ENCODE measurements at places on chromosomes 1 and 21. TPM values are rescaled to one million over a fixed set of nuclear protein-coding genes. Genes with fewer than 3 reads are reported as not detected.

The ITLN2 gene
- total RNA-seq, result not detected

The PADI6 gene
- total RNA-seq, result not detected

The RAB7B gene
- not detected for total RNA-seq

The APCS gene
- total RNA-seq, result not detected

The DMRTA2 gene
- not detected for total RNA-seq

The PRKACB gene
- total RNA-seq, result 25.3 TPM

The COL9A2 gene
- total RNA-seq, result 0.16 TPM

The CELA3B gene
- total RNA-seq, result not detected

The TAS1R3 gene
- 0.32 TPM for total RNA-seq

The PLD5 gene
- not detected for total RNA-seq

The GPATCH2 gene
- total RNA-seq, result 8.7 TPM

The GUCA2B gene
- total RNA-seq, result not detected

The RERE gene
- 45.5 TPM for total RNA-seq

The KRTAP19-3 gene
- total RNA-seq, result not detected

The CBR3 gene
- 4.0 TPM for total RNA-seq

The IQGAP3 gene
- 21.5 TPM for total RNA-seq

The TRAF3IP3 gene
- not detected for total RNA-seq

The PLEKHA6 gene
- total RNA-seq, result 4.3 TPM

The RNU1-4 gene
- 6,751 TPM for total RNA-seq

The AMY1A gene
- not detected for total RNA-seq

The CD48 gene
- total RNA-seq, result not detected

The P3H1 gene
- total RNA-seq, result 129 TPM

The MEX3A gene
- total RNA-seq, result 12.2 TPM

The ACTL8 gene
- not detected for total RNA-seq

The NPPB gene
- total RNA-seq, result not detected

The SPRR2G gene
- not detected for total RNA-seq

The KCNH1 gene
- not detected for total RNA-seq

The CD84 gene
- not detected for total RNA-seq

The GBP5 gene
- 0.94 TPM for total RNA-seq

The SLC9C2 gene
- under 0.01 TPM for total RNA-seq

The ECM1 gene
- 0.16 TPM for total RNA-seq

The ANKRD35 gene
- total RNA-seq, result 0.06 TPM

The SCCPDH gene
- total RNA-seq, result 30.4 TPM

The LCE2B gene
- not detected for total RNA-seq

The GJA8 gene
- total RNA-seq, result not detected

The RCAN1 gene
- 47.9 TPM for total RNA-seq

The PIGC gene
- 11.1 TPM for total RNA-seq

The HSPB7 gene
- not detected for total RNA-seq

The CFAP57 gene
- total RNA-seq, result 0.16 TPM

The NOS1AP gene
- 0.16 TPM for total RNA-seq

The C1orf21 gene
- 16.4 TPM for total RNA-seq

The DCST2 gene
- 0.13 TPM for total RNA-seq

The LCE2C gene
- not detected for total RNA-seq

The CELF3 gene
- total RNA-seq, result not detected

The BNIPL gene
- 0.57 TPM for total RNA-seq

The MASP2 gene
- total RNA-seq, result not detected

The DDAH1 gene
- 50.1 TPM for total RNA-seq

The SLX9 gene
- 25.5 TPM for total RNA-seq

The BSND gene
- total RNA-seq, result not detected

The TENT5C gene
- total RNA-seq, result 0.16 TPM

The TSACC gene
- 0.32 TPM for total RNA-seq

The DPM3 gene
- total RNA-seq, result 56.7 TPM

The CDKN2C gene
- 19.6 TPM for total RNA-seq

The ZFP69B gene
- total RNA-seq, result 1.9 TPM

The RPE65 gene
- not detected for total RNA-seq

The PRKAA2 gene
- total RNA-seq, result 2.5 TPM

The PODN gene
- 0.25 TPM for total RNA-seq

The LCE3E gene
- total RNA-seq, result not detected

The SLC22A15 gene
- total RNA-seq, result 0.16 TPM
